ENCODE measurements at places on chromosomes 11 and 22.

- no peak for DNase-seq
These were observed 30.9 kb downstream of the ZFTA start for GRCh38 chr11:63737718-63738117.

GRCh38 chr11:32843544-32843943 lies 13.8 kb downstream of the PRRG4 start:
- DNase-seq: no peak

DNA sequence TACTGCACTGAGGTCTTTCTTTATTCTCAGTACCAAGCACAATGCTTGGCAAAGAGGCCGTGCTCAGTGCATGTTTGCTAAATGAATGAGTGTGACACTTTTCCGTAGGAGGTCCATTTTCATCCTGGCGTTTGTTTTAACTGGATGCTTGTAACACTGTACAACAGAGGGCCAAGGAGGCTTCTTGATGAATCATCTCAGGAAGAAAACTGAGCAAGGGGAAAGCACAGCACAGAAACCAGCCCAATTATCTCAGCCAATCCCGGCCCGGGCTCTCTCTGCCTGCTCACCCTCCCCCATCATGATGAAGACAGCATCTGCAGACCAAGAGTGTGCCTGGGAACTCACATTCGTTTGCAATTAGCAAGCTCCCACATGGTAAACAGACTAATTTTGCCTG lies 570.3 kb downstream of the OPCML start:
- DNase-seq: no peak

DNA sequence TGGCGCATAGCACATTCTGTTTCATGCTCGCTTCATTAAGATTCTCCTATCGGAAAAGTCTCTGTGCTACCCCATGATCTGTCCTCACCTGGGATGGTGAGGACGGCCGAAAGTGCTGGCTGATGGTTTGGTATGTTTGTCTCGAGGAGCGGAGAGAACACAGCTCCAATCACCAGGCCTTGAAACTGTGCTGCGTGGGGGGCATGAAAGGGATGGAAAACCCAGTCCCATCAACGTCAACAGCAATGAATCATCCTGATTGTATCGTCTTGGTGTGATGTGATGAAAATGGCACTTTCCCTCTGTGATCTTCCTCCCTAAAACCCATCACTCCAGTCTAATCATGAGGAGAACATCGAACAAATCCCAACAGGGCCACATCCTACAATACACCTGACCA lies 8.4 kb downstream of the FXYD6 start:
- DNase-seq: no peak

DNA sequence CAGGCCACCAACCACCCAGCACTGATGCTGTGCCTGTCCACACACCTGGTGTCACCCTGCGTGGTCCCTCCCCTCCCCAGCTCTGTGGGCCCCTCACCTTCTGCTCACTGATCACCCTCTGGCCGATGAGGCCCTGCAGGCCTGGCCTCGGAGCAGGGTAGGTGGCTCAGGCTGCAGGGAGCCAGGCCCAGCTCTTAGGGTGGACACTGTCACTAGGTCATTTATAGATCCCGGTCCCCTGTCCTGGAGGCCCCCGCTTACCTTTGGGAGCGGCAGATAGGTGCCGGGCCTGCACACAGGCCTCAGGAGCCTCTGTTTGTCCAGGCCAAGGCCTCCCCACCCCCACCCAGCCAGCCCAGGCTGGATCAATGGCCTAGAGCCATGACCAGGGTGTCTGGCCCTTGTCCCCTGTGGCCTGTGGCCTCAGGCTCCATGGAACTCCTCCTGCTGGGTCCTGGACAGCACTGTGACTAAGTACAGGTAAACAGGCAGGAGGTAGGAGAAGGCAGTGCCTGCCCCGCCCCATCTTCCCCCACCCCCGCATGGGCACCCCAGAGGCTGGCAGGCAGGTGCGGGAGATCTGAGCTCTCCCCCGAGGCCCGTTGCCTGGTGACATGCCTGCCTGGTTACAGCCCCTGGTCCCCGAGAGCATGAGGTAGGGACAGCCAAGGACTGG lies at the start of gene TMPRSS6:
Gene TMPRSS6, minus strand, starts transcription at position 472 of the 676 bp plus-strand sequence. CDS start 6,296 bp downstream, outside the sequence.
- DNase-seq: no peak

DNA sequence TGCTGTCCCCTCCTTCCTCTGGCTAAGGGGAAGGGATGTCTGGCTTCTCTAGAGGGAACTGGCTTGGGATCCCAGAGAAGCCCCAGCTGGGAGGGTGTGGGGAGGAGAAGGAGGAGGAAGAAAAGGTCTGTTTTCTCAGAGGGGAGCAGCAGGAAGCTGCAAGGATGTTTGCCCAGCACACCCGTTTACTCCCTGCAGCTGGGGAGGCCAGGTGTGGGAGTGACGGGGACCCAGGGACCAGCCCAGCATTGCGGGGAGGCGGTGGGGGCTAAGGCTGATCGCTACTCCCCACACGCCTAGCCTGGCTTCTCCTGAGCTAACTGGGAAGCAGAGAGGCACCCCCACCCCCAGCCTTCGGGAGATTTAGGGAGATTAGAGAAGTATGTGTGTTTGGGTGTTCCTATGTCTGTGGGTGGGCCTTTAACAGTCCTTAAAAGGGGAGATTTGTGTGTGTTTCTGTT lies 3.9 kb downstream of the CREB3L1 start:
- DNase-seq: no peak

- no peak for DNase-seq
These were observed 485.4 kb downstream of the SOX6 start for GRCh38 chr11:15870911-15871310.

DNA sequence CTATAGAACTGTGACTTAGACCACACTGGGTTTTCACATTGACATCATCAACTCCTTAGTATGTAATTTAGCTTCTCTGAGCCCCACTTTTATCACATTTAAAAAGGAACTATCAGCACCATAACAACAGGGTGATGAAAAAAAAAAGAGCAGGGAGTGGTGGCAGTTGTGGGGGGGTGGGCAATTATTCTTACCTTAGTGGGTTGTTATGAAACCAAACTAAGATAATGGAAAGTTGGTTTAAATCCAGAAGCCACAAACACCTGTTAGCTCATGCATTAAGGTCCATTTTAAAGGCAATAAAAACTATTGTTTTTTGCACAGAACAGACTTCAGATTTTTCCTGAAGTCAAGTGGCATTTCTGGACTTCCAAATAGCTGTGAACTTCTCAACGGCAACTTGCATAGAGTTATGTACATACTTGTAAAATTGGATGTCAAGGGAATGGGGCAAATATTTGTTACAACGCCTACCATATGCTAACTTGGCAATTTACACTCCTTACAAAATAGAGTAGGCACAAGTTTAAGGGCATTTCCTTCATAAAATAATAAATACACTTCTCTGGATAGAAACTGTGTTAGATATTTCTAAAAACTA lies 793.6 kb downstream of the DLG2 start:
- DNase-seq: no peak

DNA sequence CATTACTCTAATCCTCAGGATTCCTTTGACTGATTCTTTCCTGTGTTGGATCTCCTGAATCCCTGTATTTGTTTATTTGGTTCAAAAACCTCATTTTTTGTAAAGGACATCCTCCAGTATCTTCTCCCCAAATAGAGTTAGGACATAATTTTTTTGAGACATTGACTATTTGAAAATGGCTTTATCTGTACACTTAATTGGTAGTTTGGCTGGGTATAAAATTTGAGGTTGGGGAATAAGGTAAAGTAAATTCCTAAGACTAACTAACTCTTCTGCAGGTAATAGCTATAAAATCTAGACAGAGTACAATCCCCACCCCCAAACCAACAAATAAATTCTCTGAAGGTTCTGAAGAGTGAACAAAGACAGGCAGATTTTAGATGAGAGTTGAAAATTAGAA lies 114.4 kb downstream of the CTTN start:
- DNase-seq: no peak

DNA sequence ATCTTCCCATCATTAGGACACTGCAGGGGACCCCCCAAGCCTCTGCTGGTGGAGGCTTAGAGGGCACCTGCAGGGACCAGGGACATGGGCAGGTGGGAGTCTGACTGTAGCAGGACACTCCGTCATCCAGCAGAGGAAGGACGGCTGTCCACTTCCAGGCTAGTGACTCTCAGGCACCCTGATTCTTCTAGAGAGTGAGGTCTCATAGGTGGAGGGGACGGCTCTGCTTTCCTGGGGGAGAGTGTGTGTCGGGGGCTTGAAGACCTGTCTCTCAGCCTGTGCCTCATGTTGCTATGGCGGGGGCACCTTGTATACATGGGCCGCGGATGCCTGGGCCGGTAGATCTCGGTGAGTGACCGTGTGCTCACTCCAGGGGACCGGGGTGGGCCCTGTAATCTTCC lies 1116.6 kb downstream of the BRD1 start:
- no peak for DNase-seq

Measured in stimulated activated CD8-positive, alpha-beta memory T cell treated with anti-CD3 and anti-CD28 coated beads, Interleukin-7, amount 100 ng/mL, for 24 hours (primary cell).